ENCODE measurements at places on chromosomes 16 and 17.

DNA sequence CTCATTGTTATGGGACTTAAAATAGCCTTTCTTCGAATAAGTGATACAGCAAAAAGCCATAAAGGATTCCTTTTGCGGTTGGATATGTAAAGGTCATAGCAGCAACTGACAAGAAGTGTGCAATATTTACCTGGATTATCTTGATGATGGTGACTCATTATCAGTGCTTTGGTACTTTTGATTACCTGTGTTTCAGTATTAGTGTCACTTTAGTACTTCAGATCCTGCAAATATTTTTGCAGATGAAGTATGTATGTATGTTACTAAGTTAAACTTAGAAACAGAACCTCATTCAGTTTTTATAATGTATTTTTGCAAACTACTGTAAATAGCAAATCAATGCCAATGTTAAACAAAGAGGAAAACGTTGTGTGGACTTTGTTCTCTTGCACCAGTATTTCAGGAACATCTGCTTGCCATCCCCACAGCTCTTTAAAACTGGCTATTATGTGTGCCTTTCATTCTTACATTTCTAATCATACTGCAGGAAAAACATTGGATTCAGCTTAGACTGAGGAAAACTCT, 10.5 kb downstream of the CNEP1R1 start:
- DNase-seq = no peak

GRCh38 chr17:15398736-15399331, 57.4 kb upstream of the TEKT3 start:
- no peak for DNase-seq

- DNase-seq = no peak
Observed at GRCh38 chr16:2384426-2384825, 43.9 kb upstream of the ABCA3 start.

GRCh38 chr16:83606486-83607030, 201.2 kb upstream of the HSBP1 start:
- DNase-seq = no peak

DNA sequence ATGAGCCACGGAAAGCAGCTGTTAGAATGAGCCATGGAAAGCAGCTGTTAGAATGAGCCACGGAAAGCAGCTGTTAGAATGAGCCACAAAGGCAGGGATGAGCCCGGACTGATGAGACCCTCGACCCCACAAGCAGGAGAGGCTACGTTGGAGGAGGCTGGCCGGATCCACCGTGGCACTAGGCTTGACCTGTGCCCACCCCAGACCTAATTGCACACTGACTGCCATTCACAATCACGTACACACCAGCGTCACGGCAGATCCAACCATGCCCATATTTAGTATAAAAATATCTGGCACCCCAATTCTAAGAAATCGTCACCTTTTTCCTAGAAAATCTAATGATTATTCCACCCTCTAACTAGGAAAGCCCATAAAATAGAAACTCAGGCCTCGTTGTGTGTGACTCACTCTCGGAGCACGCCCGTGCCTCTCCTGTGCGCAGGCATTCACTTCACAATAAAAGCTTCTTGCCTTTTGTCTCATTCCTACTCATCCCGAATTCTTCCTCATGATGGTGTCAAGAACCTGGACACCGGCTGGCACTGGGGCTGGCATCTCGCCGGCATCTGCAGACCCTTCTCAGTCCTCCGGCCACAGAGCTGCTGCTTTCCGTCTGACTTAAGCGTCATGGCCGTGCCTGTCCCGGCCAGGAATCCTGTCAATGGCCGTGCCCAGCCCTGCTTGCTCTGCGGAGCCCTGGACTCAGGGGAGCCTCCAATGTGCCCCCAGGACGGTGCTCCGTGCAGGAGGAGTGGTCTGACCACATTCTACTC, 5.5 kb upstream of the SECTM1 start:
- DNase-seq = no peak

GRCh38 chr16:23826528-23827045, 9.2 kb upstream of the PRKCB start:
- DNase-seq = no peak

- DNase-seq = no peak
Observed at GRCh38 chr17:27608328-27609230, 22.4 kb upstream of the LGALS9 start.

GRCh38 chr17:44906763-44907728, 7.8 kb upstream of the EFTUD2 start:
- no peak for DNase-seq

DNA sequence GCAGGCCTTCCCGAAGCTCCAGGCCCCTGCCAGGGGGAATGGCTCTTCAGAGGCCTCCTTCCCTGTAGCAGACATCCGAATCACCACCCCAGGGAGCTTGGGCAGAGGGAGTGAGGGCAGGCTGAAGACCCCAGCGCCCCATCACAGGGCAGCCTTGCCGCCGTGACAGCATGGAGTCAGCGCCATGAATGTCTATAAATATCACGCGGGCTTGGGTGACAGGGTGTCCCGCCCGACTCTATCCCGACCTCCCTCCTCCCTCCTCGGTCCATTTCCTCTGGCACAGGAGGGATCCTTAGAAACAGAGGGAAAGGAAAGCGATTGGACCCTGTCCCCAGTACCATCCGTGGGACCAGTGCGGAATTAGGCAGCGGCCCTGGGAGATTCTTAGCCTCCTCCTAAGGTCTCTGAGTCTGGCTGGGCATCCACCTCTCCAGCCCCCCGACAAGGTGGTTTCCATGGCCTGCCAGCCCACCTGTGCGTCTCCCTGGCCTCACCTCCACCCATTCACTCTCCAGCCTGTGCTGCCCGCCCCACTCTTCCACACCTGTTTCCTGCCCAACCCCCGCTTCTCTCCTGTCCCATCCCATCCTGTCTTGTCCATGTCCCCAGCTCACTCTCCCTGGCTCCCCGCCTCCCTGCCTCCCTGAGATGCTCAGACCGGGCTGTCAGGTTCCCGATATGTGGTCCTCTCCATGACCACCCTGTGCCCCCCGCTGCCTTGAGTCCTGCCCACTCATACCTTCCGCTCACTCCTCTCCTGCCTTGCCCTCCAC, 5.1 kb downstream of the ATP2A1 start:
- DNase-seq = no peak

DNA sequence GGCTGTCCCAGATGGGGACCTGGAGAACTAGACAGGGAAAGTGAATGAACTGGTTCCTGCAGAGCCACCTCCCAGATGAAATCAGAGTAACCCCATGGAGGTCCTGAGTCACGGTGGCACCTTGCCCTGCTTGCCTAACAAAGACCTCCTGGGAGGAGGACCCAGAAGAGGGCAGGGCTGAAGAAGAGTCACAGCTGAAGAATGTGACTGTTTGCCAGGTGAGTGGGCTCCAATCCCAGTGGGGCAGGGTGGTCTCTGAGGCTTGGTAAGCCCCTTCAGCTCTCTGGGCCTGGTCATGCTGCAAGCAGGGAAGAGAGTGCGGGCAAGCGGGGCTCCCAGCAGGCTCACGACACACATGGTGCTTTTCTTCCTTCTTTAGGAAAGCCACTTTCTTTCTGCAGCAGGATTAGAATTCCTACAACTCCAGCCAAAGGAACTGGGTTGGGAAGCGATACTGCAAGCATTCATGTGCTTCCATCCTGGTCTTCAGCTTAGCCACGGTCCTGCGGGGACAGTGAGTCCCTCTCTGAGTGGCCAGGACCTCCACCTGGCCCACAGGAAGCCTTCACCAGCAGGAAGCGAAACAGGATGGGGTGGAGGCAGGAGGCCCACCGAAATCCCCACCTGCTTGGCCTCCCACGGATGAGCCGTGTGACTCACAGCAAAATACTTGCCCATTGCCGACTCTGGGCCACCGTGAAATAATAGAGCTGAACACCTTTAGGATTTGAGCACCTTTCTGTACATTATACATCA, 4.3 kb downstream of the C16orf74 start:
- DNase-seq = no peak

GRCh38 chr16:17235147-17235815, 235.5 kb downstream of the XYLT1 start:
- no peak for DNase-seq

- no peak for DNase-seq
Observed at GRCh38 chr16:49466529-49466831, 92.9 kb downstream of the C16orf78 start.

GRCh38 chr16:11734025-11734652, 8.5 kb downstream of the TXNDC11 start:
- DNase-seq = no peak

DNA sequence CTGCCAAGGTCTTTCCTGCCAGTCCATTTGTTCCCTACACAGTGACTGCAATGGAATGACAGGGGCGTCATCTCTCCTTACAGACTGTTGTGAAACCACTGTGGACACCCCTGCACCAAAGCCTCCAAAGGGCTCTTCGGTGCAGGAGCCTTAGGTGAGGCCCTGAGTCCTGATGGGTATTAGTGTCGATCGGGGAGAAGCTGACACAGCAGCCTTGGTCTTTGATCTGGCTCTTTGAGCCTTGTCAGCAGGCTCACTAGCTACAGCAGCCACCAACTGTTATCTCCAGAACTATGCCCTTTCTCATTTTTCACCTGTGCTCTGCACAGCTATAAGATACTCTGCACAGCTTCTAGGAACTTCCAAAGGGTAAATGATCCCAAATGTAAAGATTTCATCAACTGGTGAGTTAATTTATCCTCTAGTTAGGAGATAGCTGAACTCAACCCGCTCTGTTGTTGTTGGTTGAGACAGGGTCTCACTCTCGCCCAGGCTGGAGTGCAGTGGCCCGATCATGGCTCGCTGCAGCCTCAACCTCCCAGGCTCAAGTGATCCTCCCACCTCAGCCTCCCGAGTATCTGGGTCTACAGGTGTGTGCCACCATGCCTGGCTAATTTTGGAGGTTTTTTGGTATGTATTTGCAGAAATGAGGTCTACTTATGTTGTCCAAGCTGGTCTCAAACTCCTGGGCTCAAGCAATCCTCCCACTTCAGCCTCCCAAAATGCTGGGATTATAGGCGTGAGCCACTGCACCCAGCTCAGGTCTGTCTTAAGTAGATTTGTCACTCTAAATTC, 19.7 kb downstream of the G6PC1 start:
- no peak for DNase-seq

DNA sequence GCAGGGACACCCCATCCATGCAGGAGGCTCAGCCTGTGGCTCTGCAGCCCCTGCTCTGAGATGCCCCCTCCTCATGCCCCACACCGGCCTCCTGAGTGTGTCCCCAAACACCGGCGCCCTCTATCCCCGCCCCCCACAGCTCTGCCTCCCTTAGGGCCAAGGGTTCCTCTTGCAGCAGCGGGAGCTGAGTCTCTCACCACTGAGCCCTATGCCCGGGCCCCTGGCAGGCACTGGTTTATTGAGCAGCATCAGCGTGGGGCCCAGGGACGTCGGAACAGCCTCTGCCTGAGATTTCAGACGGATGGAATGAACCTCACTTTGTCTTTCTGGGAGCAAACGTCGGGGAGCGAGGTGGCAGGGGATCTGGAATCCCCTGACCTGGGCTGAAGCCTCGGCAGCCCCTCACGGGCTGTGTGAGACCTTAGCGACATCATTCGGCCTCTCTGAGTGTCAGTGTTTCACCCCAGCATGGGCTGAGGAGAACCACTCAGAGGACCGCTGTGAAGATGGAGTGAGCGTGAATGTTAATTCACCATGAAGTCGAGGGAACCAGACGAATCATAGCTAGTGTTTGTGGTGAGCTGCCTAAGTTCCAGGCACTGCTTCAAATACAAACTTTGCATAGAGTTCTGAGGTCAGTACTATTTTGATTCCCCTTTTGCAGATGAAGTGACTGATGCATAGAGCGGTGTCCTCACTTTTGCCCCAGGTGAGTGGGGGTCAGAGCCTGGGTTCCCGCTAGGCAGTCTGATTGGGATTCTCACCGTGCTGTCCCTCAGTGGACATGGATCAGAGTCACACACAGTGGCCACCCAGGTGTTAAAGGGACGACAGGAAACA, 5.3 kb upstream of the C16orf74 start:
- no peak for DNase-seq

- no peak for DNase-seq
Observed at GRCh38 chr16:50573279-50573678, 25.1 kb downstream of the NKD1 start.

GRCh38 chr17:42378959-42379594, 9.2 kb downstream of the STAT3 start:
- no peak for DNase-seq

DNA sequence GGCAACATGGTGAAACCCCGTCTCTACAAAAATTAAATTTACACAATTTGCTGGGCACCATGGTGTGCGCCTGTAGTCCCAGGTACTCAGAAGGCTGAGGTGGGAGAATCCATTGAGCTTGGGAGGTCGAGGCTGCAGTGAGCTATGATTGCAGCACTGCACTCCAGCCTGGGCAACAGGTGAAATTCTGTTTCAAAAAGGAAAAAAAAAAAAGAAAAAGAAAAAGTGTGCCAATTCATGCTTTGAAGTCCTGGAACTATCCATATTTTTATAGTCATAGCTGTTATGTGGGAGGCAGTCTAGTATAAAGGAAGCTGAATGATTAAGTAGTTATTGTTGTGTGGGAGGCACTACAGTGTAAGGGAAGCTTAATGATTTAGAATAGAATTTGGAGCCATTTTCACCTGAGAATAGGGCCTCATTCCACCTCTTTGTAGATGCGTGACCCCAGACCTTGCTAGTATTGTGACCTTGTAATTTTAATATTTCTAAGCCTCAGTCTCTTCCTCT, 31.6 kb downstream of the IQCK start:
- DNase-seq = no peak

DNA sequence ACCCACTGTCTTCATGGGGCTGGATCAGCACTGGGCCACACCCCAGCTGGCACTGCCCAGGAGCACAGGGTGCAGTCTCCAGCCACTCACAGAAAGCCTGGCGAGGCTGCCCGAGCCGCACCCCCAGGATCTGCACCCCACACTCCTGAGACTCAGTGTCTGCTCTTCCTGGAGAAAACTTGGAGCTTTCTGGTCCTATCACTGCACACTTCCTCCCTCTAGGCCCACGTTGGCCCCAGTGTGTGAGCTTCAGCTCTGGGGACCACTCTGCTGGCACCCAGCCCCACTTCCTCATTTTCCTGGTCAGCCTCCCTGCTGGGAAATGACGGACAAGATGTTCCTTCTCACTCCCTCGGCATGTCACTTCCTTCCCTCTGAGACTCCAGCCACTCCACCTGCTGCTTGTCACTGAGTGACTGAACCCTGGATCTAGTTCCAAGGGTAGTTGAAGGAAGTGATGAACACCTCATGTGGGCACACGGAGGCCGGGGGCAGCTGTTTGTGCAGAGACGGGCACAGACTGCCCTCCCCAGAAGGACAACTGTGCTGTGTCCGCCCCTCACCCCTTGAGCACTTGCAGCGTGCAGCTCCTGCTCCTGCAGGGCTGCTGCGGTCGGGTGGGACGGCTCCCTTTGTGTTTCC, 29.0 kb downstream of the ZC3H18 start:
- DNase-seq = no peak

Measured in stimulated activated CD8-positive, alpha-beta memory T cell treated with anti-CD3 and anti-CD28 coated beads, Interleukin-4, amount 100 ng/mL, for 24 hours (primary cell).